ENCODE measurements at places on chromosomes 7 and 10.
A peak's percentile ranks its signal among the peaks of the same experiment; 100 is the strongest.

- no peak for DNase-seq
Measured at GRCh38 chr7:102152672-102153598, 133.7 kb upstream of the SH2B2 start.

GRCh38 chr7:139620676-139621344 lies 97.3 kb downstream of the CLEC2L start:
- peak; percentile 22 for DNase-seq

GRCh38 chr10:11147722-11148121 lies 130.1 kb downstream of the CELF2 start:
- DNase-seq, result no peak

DNA sequence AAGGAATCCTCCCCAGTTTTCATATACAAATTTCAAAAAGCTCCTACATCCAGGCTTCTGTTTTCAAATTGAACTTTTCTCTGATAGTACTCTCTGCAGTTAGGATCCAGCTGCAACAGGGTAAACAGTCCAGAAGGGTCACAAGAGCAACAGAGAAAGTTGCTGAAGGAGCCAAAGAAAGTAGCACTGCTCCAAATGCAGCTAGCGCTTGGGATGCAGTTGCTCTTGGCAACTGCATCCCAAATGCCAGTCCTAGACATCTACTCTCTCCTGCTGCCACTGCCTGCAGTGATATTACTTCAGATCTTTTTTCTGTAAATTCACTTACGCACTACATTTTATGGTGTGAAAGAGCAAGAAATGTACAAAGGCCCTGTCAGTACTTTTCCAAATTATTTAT lies 14.6 kb downstream of the GPR37 start:
- DNase-seq, result no peak

DNA sequence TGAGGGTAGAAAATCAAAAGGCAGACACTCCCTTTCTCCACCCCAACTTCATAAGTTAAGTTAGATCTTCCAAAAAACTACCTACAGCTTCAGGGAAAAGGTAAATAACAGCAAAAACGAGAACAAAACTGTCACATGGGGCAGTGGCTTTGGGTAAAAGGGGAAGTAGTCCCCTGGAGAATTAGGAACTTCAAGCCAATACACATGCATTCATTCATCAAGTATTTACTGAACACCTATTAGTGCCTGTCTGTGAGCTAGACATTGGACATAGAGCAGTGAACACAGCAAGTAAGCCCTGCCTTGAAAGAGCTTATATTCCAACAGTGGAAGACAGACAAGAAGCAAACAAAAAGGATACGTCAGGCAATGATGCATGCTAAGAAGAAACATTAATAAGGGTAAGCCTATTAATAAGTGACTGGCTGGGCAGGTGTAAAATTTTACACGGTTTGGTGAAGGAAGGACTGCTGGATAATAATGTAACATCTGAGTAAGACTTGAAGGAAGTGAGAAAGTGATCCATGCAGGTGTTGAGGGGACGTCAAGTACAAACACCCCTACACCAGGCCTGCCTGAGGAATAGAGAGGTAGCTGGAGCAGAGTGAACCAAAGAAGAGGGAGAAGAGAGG lies 69.6 kb upstream of the RAPGEF5 start:
- no peak for DNase-seq

GRCh38 chr7:43878867-43879266 lies 9.6 kb upstream of the MRPS24 start:
- no peak for DNase-seq

DNA sequence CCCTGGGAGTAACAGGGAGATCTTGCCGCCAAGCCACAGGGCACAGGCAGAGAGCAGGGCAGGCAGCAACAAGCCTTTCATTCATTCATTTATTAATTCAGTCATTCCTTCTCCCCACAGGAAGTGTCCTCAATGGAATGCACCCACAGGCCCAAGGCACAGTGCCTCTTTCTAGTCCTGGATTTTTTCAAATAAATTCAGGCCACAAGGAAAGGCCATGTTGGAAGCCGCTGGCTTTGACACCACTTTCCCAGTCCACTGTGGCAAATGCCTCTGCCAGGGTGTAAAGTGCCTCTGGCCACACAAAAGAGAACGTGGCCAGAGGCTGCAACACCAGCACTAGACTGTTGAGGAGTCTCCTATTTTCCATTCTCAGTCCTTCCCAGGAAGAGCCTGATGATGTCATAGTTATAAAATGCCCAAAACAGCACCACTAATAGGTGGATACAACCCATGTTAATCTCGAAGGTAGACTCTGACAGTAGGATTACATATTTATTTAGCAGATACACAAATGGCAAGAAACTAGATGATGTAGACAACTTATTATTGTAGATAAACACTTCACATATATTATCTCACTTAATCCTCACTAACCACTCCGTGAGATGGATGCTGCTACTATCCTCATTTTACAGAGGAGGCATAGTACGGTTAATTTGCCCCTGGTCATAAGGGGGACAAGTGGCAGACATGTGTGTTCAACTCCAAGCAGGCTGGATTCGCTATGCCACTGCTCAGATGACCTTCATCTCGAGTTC lies 5.5 kb downstream of the JAZF1 start:
- DNase-seq, result no peak

- DNase-seq, result no peak
Measured at GRCh38 chr7:2499719-2500430, 19.7 kb upstream of the LFNG start.

DNA sequence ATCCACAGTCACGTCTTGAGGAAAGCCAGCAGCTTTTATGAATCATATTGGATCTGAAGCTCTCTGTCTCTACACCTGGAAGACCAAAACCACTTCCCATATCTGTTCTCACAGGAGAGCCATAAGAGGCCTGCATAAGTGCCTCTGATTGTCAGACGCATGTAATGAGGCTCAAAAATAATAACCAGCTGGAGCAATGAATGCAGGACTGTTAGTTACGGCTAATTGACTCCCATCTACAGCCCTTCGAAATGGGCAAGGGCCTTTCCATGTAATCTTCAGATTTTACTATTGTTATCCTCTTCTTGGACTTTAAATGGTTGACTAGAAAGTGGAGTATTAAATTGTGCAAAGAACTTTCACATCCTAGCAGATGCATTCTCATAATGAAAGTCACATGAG lies 4.4 kb upstream of the SEMA3C start:
- no peak for DNase-seq

DNA sequence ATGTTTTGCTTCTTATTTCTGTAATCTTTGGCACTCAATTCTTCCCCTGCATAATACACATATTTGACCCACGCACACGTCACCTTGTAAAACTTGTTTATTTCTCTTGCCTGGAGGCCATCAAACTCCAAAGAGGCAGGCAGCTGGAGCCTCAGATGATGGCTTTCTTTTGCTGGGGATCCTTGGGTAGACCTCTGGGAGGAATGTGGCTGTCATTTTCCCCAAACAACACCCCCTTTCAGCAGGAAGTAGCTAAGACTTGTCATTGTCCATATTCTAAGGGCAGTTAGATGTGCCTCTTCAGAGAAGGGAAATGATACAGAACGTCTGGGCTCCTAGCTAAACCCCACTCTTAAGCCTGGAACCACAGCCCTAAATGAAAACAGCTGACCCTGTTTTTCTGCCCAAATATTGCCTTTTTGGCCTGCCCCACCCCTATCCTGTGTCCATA lies 111.3 kb downstream of the ITGB8 start:
- DNase-seq, result no peak

- DNase-seq, result no peak
Measured at GRCh38 chr7:6554848-6555247, 3.6 kb upstream of the GRID2IP start.

DNA sequence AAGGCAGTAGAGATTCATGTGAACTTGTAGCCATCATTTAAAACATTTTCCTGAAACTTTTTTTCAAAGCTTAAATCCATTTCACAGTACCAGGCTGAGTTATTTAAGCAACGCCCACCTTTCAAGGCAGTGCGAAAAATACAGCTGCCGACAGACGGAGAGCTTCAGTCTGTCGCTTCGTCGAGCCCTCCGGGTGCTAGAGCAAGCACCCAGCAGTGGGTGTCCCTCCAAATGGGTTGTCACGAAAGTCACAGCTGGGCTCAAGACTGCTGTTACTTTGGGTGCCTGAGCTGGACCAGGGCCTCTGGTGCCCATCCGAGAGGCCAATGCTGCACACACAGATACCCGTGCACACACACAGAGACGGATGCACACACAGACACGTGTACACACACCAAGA lies 135.6 kb downstream of the TCERG1L start:
- no peak for DNase-seq

DNA sequence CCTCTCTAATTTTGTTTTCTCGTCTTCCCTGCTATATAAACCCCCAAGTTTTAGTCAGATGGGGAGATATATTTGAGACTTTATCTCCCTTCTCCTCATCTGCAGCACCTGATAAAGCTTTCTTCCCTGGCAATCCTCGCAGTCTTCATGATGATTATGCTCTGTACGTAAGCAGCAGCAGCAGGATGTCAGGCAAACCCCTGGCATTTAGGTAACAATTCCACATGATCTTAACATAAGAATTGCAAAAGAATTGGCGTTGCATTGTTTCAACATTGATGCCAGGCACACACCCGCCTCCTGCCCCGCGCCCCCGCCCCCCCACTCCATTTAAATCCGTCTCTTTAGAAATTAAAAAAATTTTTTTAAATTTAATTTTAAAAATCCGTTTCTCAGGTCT lies 6.1 kb downstream of the PKD1L1 start:
- no peak for DNase-seq

Measured in NK-92 treated with Interleukin-12 subunit alpha and Interleukin-12 subunit beta, amount 100 ng/mL, for 24 hours (cell line).